ENCODE measurements at places on chromosomes 13 and 19. TPM values are rescaled to one million over a fixed set of nuclear protein-coding genes. Genes with fewer than 3 reads are reported as not detected.
A peak's percentile ranks its signal among the peaks of the same experiment; 100 is the strongest.

DNA sequence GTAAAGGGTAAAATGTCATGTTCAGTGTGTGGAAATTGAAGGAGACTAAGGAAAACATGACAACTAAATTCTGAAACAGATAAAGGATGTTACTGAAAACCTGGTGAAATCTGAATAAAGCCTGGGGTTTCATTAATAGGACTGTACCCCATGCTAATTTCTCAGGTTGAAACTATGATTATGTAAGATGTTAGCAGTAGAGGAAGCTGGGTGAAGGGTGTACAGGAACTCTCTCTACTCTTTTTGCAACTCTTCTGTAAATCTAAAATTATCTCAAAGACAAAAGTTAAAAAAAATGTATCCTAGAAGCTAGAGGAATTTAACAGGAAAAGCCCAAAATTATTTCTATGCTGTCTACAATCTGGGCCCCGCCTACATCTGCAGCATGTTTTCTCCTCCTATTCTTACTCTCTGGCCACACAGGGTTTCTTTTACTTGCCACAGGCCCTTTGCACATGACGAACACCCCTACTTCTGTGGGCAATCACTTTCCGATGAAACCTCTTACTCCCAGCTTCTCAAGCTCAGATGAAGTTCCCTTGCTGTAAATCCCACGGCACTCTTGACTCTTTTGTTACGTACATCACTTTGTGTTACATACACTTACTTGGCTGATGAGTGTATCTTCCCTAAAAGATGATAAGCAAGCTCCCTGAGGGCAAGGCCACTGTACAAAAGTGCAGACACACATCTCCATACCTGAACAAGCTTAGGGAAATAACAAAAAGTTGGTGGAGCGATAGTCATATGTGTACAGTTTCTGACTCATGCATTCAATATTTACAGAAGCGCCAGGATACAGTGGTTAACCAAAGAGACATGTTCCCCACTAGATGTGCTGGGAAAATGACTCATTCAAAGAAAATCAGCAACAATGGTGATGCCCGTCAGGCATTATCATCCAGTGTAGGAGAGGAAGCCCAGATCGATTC is 32.6 kb downstream of the RUBCNL start:
- DNase-seq: no peak

GRCh38 chr19:5255602-5256231 is 84.9 kb downstream of the PTPRS start:
- no peak for DNase-seq

- DNase-seq: no peak
These were observed 313.4 kb upstream of the TMTC4 start for GRCh38 chr13:100987948-100988347.

DNA sequence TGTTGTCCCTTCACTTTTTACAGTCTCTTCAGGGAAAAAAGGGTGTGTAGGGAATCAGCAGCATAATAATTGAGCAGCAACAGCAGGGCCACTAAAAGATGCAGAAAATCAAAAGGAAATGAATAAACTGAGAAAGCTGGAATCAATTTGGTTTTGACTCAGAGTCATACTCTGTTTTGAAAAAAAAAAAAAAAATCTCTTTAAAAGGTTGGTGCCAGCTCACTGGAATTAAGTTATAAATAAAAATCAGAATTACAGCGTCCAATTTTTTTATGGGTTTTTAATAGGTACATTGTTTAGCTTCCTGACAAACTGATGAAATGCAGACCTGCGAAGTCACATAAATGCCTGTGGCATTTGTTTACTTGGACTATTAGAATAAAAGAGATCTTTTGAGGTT is 231.9 kb downstream of the COG6 start:
- DNase-seq: no peak

DNA sequence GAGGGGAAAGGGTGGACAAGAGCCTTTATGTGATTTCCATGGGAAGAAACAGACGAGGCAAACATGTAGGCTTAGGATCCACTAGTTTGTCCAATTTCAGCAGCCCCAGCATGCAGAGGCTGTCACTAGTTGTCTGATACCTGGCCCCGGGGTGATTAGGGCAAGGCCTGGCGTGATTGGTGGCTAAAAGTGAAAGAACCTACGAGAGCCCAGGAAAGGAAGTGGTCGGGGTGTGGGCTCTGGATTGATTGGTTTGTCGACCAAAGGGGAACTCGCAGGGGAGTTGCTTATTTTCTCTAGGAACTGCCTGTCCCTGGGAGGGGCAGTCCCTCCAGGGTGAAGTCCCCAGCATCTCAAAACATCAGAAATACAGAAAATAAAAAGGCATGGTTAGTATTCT is 64.2 kb upstream of the UQCRFS1 start:
- DNase-seq: peak; percentile 82

GRCh38 chr13:96093296-96094006 is 3.5 kb downstream of the HS6ST3 start:
- no peak for DNase-seq

DNA sequence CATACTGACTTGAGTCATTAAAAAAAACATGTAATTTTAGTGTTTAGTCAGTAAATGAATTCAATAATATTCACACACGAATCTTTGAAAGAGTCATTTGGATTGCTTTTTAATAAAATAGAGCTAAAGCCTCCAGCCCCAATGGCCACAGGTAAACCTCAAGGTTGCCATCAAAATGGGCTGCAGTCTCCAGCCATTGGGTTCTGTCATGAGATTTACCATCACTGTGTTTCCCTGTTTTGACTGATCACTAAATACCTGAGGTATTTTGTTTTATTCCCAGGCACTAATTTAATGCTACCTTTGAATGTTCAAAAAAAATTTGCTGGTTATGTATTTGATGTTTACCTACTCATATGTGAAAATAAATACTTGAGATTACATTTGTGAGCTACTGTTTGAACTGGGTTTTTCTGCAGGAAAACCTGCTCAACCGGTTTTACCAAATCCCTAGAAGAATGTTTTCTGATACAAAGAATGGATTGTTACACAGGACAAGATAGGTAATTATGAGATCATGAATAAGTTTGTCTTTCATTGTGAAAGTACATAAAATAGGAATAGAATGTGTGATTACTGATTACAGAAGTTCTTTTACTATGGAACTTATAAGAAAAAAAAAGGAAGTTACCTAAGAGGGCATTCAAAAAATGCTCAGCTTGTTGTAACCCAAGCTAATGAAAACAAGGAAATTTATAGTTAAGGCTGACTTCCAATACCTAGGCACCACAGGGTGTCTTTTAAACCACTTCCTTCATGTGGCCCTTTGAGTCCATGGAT is 391.3 kb downstream of the EFNB2 start:
- peak; percentile 21 for DNase-seq

DNA sequence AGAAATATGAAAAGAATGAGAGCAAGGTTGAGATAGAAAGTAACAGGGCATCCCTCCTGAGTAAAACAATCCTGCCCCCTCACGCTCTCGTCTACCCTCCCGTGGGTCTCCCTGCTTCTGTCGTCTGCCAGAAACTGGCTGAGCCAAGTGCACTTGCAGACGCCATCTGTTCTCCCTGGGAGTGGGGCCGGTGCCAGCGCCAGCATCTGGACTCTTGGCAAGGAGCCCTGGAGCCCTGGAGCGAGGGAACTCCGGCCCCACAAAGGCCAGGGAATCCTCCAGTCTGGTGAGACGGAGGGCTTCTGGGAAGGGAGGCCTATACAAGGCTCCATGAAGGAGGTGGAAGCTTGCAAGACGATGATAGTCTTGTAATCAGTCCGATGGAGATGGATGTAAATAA is 2.3 kb upstream of the TMEM91 start:
- no peak for DNase-seq

DNA sequence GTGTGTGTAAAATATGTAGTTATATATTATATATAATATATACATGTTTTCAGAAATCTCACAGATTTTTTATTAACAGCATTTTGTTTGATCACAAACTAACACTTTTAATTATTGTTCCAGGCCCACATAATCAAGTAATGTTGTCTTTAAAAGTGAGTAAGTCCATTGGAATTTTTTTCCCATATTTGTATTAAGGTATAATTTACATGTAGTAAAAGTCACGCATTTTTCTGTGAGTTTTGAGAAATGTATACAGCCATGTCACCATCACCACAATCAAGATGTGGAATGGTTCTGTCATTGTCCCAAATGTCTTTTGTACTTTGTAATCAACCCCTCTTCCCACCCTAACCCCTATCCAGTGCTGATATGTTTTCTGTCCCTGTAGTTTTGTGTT is 120.0 kb upstream of the RFC3 start:
- no peak for DNase-seq

DNA sequence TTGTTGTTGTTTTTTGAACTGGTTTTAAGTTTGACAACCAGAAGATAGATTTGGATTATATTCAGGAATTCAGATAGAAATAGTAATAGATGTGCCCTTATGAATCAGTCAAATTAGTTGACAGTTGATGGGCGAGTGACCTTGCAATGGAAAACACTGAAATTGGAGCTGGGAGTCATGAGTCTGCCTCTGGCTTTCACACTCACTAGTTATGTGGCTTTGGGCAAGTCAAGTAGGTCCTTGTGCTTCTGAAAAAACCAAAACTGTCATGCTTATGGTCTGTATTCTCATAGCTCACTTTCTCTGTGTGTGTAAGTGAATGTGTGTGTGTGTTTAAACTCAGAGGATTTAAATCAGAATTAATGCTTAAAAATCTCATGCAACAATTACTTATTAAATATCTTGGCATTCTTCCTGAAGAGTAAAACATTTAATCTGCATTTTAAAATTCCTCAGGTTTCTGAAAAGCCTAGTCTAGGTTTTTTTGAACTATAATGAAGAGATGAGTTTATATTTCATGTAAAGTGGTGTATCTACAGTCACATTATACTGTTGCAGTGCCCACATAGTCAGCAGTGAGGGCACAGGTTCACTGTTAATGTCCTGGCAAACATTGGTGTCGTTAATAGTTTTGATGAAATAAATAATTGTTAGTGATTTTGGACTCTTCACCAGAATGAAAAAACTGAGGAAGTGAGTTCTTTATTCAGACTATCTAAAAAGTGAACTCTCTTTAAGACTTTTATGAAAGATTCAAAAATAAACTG is 32.5 kb downstream of the UCHL3 start:
- no peak for DNase-seq

GRCh38 chr13:90177512-90177911 is 1170.0 kb upstream of the MIR17HG start:
- no peak for DNase-seq

DNA sequence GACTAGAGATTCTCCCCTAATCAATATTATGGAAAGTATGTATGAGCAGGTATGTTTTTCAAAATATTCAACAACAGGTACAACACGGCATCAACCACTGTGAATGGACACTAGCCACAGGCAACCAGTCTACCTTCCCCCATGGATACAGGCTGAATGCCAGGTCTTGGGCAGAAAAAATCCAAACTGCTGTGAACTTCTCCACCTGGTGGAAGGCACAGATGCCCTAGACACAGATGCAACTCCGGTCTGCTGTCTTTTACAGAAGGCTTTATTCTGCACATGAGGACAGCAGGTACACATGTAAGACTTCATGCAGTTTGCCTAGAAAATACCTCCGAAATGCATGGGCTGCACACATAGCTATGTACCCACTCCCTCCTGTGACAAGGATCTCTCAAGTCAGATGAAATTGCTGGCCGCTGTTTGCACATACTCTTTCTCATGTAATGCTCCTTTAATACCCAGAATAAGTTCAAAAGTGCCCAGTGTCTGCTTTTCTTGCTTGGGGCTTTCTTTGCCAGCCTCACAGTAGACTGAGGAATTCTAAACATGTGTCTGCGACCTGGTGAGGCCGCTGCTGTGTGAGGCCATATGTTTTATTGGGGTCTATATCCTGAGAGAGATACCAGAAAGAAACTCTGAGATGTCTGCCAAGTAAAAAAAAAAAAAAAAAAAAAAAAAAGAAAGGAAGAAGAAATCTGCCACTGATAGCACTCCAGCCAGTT is 325.9 kb downstream of the FOXO1 start:
- DNase-seq: no peak

- no peak for DNase-seq
These were observed 396.5 kb downstream of the IRS2 start for GRCh38 chr13:109389892-109390345.

Gene ZNF575
- total RNA-seq: not detected
